ENCODE measurements at places on chromosomes 5 and 9. TPM values are rescaled to one million over a fixed set of nuclear protein-coding genes. Genes with fewer than 3 reads are reported as not detected.
A peak's percentile ranks its signal among the peaks of the same experiment; 100 is the strongest.

DNA sequence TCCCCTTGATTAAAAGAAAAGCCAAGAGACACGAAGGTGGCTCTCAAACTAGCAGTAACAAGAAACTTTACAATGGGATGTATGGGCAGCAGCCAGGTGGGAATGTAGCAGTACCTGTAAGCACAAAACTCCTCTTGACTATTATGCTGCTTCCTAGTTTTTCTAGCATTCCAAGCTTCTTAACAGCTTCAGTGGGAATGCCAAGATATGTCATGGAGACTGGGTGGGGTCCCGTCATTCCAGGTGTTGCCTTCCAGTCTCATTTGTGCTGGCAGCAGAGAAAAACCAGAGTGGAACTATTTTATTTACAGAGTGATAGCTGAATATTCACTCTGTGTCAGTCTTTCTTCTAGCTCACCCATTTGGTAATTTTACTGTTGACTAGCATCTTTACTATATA is 236.6 kb downstream of the ARL15 start:
- no peak for DNase-seq
- H3K27ac ChIP-seq, result no peak overlapping the region
- H3K4me3 ChIP-seq, result no peak overlapping the region
- no peaks in the 10 kb centered on the region for H3K27me3 ChIP-seq

GRCh38 chr9:27485158-27485557 is 38.9 kb upstream of the IFNK start:
- peak overlapping the region; percentile 7 for H3K4me3 ChIP-seq
- peaks cover 4% of the 10 kb centered on the region for H3K36me3 ChIP-seq
- H3K27ac ChIP-seq, result peak overlapping the region; percentile 76

GRCh38 chr9:131736431-131736830 is 3.4 kb downstream of the RAPGEF1 start:
- H3K4me3 ChIP-seq, result peak overlapping the region; percentile 62
- H3K36me3 ChIP-seq, result peaks cover 42% of the 10 kb centered on the region
- DNase-seq, result no peak
- H3K27ac ChIP-seq, result peak overlapping the region; percentile 95

Gene IL33
- not detected for total RNA-seq

Gene CDH9
- total RNA-seq, result not detected

Gene SLC36A2
- not detected for total RNA-seq

DNA sequence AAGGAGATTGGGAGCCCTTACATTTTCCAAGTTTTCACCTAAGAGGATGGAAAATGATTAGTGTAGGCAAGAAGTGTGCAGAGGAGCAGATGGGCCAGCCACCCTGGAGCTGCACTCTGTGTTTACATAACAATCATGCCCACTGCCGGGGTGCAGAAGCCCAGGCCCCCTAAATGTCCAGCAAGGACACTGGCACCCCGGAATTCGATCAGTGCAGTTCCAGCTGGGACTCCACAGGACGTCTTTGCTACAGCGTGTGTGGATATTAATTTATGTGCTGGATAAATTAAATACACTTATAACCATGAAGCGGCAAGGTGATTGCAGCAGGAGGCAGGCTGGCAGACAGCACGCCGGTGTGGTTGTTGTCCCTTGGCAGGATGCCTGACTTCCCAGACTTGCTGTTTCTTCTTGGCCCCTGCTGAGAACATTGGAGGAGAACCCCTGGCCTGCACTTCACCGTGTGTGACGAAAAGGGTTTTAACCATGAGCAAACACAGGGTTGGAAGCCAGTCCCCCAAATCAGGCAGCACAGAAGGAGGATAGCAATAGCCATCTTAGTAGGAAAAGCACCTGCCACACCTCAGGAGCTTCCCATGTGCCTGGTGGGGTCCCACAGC is 73.7 kb downstream of the GADD45G start:
- no peak overlapping the region for H3K4me3 ChIP-seq
- no peak for DNase-seq
- no peak overlapping the region for H3K27ac ChIP-seq
- H3K27me3 ChIP-seq, result no peaks in the 10 kb centered on the region

DNA sequence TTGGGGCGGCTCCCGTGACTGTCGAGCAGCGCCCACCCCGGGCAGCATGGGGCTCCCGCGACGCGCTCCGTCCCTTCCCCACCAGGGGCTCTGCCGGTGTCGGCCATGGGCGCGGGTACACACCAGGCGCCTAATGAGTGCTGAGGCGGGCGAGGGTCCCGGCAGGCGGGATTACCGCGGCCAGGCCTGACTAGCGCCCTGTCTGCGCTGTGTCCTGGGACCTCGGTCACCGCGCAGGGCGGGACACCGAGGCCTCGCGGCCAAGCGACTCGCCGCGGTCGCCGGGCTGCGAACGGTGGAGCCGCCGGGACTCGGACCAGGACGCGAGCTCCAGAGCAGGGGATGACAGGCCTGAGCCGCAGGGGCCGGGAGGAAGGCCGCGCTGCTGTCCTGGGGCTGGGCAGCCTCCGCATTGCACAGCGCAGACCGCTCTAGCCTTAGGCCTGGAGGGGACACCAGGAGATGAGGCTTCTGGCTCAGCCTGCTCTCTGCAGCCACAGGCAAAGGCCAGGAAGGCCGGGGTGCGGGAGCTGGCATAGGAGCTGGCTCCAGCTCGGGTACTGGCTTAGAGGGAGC is 14.1 kb downstream of the LCN10 start:
- no peaks in the 10 kb centered on the region for H3K27me3 ChIP-seq
- H3K36me3 ChIP-seq, result peaks cover 35% of the 10 kb centered on the region
- no peak overlapping the region for H3K27ac ChIP-seq
- peak overlapping the region; percentile 66 for H3K4me3 ChIP-seq

GRCh38 chr9:93827545-93828330 is 127.4 kb downstream of the BARX1 start:
- peaks cover 28% of the 10 kb centered on the region for H3K27me3 ChIP-seq
- H3K4me1 ChIP-seq, result peaks cover 3% of the 10 kb centered on the region
- peak; percentile 43 for DNase-seq
- H3K36me3 ChIP-seq, result no peaks in the 10 kb centered on the region
- no peak overlapping the region for H3K27ac ChIP-seq

Data from activated CD8-positive, alpha-beta T cell treated with anti-CD3 and anti-CD28 coated beads, Interleukin-2, amount 10 ng/mL, durations not matched to agents 7 days and 5 days (primary cell).